ENCODE measurements at places on chromosomes 1 and 21.
A peak's percentile ranks its signal among the peaks of the same experiment; 100 is the strongest.

DNA sequence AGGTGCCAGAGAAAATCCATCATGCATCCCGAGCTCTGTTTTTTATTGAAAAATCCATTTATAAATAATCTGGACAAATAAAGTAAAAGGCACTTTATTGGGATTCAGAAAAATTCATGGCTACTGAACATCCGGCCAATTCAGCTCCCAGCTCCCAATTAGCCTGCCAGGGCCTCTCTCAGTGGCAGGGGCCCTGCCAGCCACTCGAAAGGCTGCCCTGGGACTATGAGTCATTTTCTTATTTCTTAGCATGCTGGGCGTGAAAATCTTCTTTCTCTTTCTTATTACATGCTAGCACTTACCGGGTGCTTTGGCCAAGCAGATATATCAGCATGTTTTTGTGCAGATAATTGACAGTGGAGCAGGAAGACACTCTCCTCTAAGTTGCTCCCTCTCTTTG, 283.3 kb downstream of the CAMTA1 start:
- H3K4me3 ChIP-seq, result no peak overlapping the region
- no peak for DNase-seq
- no peaks in the 10 kb centered on the region for H3K36me3 ChIP-seq
- H3K27ac ChIP-seq, result no peak overlapping the region

DNA sequence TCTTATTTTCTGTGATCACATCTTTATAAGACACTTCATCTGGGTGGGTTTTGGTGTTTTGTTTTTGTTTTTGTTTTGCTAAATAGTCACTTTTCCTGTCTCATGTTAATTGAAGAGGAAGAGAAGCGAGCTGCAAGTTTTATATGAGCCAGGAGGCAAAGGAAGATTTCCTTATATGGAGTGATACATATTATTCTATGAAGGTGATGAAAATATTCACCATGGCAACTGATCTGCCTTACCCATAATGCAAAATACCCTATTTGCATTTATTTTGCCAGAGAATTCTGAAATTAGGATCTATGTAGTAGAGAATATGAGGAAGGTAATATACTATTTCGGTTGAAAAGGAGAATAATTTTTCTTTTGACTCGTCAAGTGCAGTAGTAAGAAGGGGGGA, 13.9 kb downstream of the CXADR start:
- H3K36me3 ChIP-seq, result peaks cover 7% of the 10 kb centered on the region
- peak overlapping the region; percentile 87 for H3K27ac ChIP-seq
- no peak for DNase-seq
- H3K4me3 ChIP-seq, result peak overlapping the region; percentile 17

- peaks cover 53% of the 10 kb centered on the region for H3K27me3 ChIP-seq
- no peak overlapping the region for H3K27ac ChIP-seq
- no peaks in the 10 kb centered on the region for H3K4me1 ChIP-seq
- no peak for DNase-seq
- no peak overlapping the region for H3K4me3 ChIP-seq
- H3K36me3 ChIP-seq, result no peaks in the 10 kb centered on the region
Measured at GRCh38 chr1:160721473-160721872, 9.9 kb upstream of the CD48 start.

DNA sequence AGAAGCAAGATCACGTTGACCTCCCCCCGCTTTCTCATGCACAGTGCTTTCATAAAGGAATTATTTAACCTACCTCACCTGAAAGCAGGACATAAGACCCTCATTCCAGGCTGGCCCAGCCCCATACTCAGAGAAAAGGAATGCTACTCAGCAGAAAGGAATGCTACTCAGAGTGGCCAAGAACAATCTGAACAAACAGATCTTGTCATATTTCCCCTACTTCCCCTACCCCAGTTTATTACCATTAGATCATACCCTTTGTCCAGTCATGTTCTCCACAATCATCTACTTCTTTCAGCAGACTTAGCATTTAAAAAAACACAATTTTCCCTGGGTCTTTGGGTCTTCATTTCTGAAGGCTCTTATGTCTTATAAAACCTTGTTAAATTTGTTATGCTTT, 89.8 kb downstream of the SLC16A1 start:
- H3K27ac ChIP-seq, result peak overlapping the region; percentile 16
- H3K4me1 ChIP-seq, result peaks cover 33% of the 10 kb centered on the region
- H3K4me3 ChIP-seq, result no peak overlapping the region
- no peak for DNase-seq

DNA sequence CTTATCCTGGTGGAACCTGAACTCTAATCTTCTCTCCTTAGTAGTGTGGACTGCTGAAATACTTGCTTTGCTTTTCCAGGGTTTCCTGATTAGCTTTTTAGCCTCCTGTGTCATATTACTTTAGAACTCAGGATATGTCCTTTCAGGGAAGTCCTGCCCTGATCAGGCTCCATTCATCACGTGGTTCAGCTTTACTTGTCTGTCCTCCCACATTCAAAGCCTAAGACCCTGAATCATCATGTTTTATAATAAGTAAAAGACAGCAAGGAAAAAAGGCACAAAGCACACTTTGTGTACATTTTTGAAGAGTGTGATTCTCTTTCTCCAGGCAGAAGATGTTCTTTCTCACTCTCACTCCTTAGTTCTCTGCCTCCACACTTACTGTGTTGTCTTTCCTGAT, 70.6 kb downstream of the PATJ start:
- peaks cover 22% of the 10 kb centered on the region for H3K36me3 ChIP-seq
- H3K27me3 ChIP-seq, result no peaks in the 10 kb centered on the region
- no peaks in the 10 kb centered on the region for H3K4me1 ChIP-seq
- no peak overlapping the region for H3K4me3 ChIP-seq

GRCh38 chr1:20123722-20124455, 4.6 kb upstream of the PLA2G2D start:
- H3K27me3 ChIP-seq, result peaks cover 37% of the 10 kb centered on the region
- H3K36me3 ChIP-seq, result no peaks in the 10 kb centered on the region
- no peak for DNase-seq
- no peak overlapping the region for H3K27ac ChIP-seq

DNA sequence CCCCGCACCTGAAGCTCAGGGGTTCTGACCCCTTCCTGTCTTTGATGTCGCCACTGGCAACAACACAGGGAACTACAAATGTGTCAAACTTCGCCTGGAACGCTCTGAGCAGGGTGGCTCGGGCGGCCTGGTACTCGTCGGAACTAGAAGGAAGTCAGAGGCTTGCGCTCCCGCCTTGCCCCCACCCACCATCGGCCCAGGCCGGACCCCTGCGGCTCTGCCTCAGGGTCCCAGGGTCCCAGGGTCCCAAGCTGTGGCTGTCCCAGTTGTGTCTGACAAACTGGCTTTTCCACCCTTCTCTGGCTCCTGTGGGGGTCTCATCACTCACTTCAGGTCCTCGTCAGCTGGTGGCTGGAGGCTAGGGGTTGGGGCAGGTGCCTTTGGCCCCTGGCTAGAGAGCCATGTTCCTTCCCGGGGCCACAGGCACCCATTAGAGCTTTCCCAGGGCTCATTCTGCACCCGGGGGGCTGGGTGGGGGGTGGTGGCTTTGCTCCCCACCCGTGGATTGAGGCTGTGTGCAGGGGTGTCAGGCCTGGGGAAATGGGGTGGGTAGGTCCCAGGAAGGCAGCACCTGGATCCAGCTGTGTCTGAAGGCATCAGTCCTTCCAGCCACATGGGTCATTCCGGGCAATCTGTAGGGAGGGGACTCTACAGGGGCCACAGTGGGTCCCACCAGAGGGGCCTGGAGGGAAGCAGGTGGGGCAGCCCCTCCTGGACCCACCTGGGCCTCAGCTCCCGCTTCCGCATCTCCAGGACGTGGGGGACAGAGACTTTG, 8.0 kb upstream of the TMEM52 start:
- no peak overlapping the region for H3K27ac ChIP-seq
- H3K36me3 ChIP-seq, result no peaks in the 10 kb centered on the region
- no peaks in the 10 kb centered on the region for H3K4me1 ChIP-seq
- H3K27me3 ChIP-seq, result peaks cover 35% of the 10 kb centered on the region
- H3K4me3 ChIP-seq, result no peak overlapping the region

DNA sequence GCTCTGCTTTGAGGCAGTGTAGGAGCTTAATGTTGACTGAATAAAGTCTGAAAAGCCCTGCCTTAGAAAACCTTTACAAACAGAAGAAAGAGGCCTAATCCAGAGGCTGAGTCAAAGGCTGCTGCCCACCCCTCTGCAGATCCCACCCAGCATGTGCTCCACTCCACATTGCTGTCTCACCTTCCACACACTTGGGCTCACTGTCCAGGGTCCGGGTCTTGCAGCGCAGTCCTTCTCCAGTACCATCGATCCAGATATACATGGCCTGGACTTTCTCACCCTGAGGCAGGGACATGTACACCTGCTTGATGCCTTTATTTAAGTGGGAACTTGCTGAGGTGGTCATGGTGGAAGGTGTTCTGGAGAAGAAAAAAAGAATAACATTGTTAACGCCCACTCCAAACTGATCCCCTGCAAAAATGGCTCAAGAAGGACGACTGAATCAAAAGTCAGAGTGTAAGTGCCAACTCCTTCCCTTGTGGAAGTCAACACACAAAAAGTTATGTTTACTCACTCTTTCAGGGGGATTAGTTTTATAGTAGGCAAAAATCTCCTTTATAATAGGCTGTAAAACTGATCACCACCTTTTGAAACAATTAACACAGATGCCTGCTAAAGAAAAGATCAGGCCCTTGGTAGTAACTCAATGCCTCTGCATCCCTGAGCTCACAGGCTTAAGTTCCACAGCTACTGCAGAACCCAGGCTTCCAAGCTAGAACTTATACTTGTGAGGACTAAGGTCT, 3.0 kb downstream of the GLUL start:
- H3K27ac ChIP-seq, result no peak overlapping the region
- no peaks in the 10 kb centered on the region for H3K27me3 ChIP-seq
- H3K36me3 ChIP-seq, result peaks cover 62% of the 10 kb centered on the region
